ENCODE measurements at places on chromosomes 5 and 9.

GRCh38 chr9:106918825-106919509 lies 56.0 kb downstream of the ZNF462 start:
- no peak for DNase-seq

- no peak for DNase-seq
Observed at GRCh38 chr5:136674178-136674577, 308.8 kb upstream of the TRPC7 start.

- no peak for DNase-seq
Observed at GRCh38 chr5:143033535-143034250, 263.5 kb downstream of the ARHGAP26 start.

- DNase-seq = no peak
Observed at GRCh38 chr5:139698490-139699146, 50.5 kb downstream of the CXXC5 start.

DNA sequence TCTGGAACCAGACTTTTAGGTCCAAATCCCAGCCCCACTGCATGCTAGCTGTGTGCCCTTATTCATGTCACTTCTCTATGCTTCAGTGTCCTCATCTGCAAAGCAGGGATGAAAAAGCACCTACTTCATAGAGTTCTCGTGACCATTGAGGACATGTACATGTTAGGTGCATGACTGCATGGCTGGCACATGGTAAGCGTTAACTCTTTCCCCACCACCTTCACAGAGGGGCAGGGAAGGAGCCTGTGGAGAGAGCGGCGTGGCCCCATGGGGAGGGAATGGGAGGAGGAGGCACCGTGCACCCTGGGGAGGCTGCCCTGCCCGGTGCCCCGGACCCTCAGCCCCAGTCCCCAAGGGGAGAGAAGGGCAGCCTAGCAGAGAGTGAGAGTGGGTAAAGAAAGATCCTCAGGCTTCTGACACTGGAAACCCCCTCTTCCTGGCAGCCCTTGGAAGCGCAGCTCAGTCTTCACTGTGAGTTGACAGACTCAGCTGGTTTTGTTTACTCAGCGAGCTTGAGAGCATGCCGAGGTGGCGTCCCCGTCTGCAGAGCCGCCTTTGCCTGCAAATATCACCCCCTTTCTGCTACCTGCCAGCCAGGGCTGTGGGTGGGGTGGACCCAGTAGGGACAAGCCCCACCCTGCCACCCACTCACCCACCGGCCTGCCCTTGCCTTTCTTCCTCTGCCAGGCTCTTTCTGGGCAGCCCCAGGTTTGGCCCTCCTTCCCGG lies 10.6 kb upstream of the ANGPTL2 start:
- no peak for DNase-seq

DNA sequence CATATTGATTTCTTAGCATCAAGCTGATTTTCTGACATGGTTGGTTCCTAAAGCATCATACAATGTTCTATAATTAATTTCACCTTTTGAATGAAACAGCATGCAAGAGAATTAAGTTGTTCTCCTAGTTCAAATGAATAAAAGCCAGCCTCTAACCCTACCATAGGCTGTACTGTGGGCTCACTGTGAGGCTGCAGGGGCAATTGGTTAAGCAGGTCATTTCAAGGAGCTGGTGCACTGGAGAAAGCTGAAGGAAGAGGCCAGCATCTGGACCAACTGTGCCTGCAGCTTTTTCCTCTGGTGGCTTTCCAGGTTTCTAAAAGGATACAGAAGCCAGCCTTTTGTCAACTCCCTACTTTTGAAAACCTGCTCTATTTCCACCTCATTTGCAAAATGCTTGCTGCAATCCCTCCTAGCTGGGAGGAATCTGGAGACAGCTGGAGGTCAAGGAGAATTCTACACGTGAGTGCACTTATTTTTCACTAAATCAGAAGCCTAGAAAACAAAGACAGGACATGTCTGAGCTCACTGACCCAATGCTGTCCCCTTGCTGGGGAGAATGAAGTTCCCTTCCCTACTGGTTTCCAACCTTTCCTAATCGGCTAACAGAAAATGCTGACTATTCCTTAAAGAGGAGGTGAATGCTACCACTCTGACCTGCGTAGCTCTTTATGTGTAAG lies 158.9 kb downstream of the APBA1 start:
- DNase-seq = no peak

All from activated gamma-delta T cell treated with Interleukin-2 at 50 U/mL for 16 hours (primary cell).